CD4-positive, alpha-beta memory T cell (primary cell): ENCODE measurements at places on chromosomes 6 and 20. TPM values are rescaled to one million over a fixed set of nuclear protein-coding genes. Genes with fewer than 3 reads are reported as not detected.

BRD2 gene
- total RNA-seq, result 375 TPM

DOK5 gene
- total RNA-seq, result not detected

BPI gene
- total RNA-seq, result not detected

OR2J3 gene
- not detected for total RNA-seq

SRMS gene
- not detected for total RNA-seq

LINC00237 gene
- not detected for total RNA-seq

KCNK5 gene
- 0.79 TPM for total RNA-seq

WFDC5 gene
- total RNA-seq, result not detected

FAM184A gene
- 6.1 TPM for total RNA-seq

RIPOR3 gene
- total RNA-seq, result not detected

MCCD1 gene
- not detected for total RNA-seq

DNA sequence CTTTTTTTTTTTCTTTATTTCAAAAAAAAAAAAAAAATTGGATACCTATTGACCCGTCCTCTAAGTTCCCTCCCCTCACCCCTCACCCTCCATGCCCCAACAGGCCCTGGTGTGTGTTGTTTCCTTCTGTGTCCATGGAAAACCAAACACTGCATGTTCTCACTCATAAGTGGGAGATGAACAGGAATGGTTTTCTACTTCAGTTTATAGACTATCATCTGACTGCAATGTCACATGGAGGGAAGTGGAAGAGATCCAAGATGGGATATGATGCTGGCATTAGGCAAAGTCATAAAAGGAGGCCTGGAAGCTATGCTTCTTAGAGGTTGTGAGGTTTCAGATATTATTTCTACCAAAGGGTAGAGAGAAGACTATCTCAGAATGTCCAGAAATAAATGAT is 237.5 kb downstream of the MAFB start:
- no peak for DNase-seq

DNA sequence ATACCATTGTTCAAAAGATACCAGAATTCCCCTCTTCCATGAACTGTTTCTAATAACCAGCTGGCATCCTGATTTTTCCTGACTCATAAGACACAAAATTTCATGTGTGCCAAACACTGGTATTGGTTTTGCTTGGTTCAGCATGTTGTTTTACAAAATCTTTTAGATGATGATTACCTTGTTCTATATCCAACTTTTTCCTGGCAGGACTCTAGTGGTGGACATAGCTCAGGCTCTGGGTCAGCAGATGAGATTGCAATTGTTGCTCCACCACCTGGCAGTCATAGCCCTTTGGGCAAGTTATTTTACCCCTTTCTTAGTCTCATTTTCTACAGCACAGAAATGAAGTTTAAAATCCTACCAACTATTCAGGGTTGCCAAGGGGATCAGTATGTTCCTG is 6.2 kb downstream of the TRIM38 start:
- DNase-seq, result no peak

DNA sequence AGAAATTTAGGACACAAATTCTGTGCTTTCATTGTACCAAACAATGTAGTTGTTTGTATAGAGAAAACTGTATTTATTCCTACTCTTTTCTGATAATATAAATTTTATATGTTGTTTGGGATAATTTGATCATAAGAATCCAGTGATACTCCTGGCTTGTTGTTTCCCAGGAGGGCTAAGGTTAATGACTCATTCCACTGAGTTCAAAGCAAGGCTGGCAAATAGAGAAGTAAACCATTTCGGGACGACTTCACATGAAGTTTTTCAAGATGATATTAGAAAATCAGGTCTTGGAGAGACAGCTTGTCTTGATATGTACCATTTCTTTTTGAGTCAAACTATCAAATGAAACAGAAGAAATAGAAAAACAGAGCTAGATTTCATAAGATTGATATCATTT is 326.1 kb upstream of the CNR1 start:
- DNase-seq, result no peak

GRCh38 chr6:119346936-119347335 is 2.6 kb downstream of the MAN1A1 start:
- no peak for DNase-seq

DNA sequence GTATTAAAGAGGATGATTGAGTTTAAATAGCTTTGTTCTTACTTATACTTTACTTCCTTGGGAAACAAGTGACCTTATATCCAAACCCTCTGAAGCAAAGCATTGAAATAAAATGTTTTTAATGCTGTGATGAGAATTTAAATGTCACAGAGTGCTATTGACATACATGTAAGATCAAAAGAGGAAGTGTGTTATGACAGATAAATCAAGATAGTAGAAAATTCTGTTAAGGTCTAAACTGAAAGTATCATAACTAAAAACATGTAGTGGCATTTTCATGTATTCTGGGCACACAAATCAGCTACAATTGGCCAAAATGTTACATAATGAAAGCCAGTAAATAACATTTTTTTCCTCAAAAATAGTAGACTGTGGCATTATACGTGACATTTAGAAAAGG is 318.0 kb downstream of the GRIK2 start:
- no peak for DNase-seq

DNA sequence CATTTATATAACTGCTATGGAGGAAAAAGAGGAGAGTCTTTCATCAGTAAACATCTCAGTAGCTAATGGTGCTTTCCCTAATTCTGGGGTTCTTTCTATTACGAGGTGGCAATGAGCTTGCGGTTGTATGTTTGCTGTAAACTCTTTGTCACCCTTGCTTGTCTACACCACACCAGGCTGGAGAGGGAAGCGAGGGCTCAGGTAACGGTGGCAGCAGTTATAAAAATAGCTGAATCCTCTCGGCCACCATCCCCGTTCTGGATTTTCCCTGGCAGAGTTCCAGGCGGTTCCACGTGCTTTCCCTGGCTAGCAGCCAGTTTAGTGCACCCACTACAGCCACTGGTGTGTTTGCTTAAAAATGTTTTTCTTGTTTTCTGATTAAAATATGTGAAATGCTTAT is 39.0 kb downstream of the MAS1 start:
- peak; percentile 61 for DNase-seq

DNA sequence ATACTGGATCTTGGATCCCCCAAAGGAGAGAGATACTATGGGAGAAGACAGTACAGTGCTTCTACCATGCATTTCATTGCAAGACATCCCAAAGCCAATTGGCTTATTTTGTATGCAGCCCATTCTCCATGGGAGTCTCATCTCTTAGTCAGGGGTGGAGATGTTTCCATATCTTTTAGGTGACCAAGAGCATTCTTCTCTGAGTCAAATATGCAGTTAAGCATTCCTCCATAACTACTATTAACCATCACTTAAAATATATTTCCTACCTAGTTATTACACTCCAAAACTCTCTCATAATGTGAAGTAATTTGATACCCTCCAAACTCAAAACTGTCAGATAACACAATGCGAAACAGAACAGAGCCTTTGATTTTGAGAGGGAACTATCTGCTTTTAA is 542.6 kb downstream of the HDGFL1 start:
- no peak for DNase-seq

- DNase-seq, result no peak
These were observed 11.8 kb downstream of the ENPP1 start for GRCh38 chr6:131819572-131820124.

DNA sequence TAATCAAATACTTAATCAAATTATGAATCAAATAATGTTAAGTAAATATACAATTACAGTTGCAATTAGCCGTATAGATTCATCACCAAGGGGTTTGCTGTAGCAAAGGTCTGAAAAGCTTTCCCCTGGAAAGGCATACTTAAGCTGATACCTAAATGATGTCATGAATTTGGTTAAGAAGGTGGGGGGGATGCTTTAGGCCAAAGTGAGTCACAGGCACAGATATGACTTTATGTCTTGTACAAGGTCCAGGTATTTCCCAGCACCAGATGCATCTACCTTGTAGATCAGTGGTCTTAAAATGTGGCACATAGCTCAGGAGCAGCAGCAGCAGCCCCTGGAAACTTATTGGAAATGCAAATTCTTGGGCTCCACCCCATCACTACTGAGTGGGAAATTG is 557.3 kb upstream of the CDH4 start:
- no peak for DNase-seq

- DNase-seq, result no peak
These were observed 136.7 kb downstream of the MAP3K4 start for GRCh38 chr6:161128230-161128629.

- no peak for DNase-seq
These were observed 58.7 kb upstream of the SULF2 start for GRCh38 chr20:47843886-47844567.

GRCh38 chr6:44423306-44423705 is 35.8 kb downstream of the CDC5L start:
- no peak for DNase-seq

- DNase-seq, result no peak
These were observed 4.5 kb upstream of the DDR1 start for GRCh38 chr6:30879684-30880427.

- DNase-seq, result no peak
These were observed 16.8 kb upstream of the DCBLD1 start for GRCh38 chr6:117465691-117466090.

DNA sequence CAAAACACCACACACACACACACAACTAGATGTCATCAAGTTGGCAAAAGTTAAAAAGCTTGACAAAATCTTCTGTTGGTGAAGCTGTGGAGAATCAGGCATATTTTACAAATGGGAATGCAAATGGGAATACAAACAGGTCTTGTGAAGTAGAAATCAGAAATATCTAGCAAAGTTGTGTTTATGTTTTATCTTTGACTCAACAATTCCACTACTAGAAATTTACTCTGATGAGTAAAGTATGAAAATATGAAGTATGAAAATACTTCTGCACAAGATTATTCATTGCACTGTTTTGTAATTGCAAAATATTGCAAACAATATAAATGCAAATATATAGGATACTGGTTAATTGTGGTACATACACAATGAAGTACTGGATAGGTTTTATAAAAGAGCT is 1166.0 kb upstream of the GJE1 start:
- no peak for DNase-seq

GRCh38 chr6:583116-583515 is 73.8 kb downstream of the HUS1B start:
- no peak for DNase-seq

DNA sequence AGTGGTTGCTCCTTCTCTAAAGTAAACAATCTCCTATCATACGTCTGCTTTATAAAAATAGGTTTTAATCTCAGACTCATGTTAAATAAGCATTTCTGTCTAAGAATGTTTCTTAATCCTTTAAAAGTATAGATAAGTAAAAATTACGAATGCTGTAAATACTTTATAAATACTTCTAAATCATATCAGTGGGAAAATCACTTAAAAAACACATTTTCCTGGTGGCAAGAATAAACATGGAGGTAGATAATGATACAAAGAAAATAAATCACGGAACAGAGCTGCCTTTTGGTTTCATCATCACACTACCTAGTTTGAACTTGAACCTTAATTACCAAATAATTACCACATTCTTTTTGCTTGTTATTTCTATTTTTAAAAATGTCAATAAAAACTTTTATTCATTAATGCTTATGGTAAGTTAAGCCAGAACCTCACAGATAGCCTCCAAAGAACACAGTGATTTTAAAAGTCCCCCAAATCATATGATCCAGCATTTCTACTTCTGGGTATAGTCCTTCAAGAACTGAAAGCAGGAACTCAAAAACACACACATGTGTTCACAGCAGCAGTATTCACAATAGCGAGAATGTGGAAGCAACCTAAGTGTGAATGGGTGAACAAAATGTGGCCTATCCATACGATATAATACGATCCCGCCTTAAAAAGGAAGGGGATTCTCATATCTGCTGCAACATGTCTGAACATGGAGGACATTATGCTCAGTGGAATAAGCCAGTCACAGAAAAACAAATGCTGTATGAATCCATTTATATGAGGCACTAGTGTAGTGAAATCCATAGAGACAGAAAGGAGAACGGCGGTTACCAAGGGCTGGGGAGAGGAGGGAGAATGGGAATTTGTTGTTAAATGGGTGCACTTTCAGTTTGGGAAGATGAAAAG is 72.4 kb downstream of the SLC22A23 start:
- no peak for DNase-seq

DNA sequence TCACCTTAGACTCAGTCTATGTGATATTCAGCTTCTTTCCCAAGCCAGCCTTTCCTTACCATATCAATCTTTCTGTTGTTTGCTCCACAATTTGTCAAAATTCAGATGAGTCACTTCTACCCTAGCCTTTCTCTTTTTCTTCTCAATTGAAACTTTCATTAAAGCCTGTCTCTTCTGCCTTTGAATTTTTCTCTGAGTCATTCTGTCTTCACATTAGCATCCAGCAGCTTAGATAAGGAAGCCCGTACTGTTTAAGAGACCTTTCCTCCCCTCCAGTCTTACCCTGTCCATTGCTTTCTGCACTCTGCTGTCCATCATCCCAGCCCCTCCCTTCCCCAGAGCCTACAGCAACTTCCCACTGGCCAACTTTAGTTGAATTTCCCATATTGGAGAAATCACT is 34.9 kb upstream of the RALGAPA2 start:
- DNase-seq, result no peak

- DNase-seq, result peak; percentile 92
These were observed at the start of gene ILRUN for GRCh38 chr6:34696739-34697543. Gene ILRUN, minus strand, starts transcription at chr6:34696767. Its CDS starts 164 bp downstream, at chr6:34696603.
